Stimulated activated CD4-positive, alpha-beta T cell treated with anti-CD3 and anti-CD28 coated beads, Interleukin-4, amount 100 ng/mL, for 4 hours (primary cell): ENCODE measurements at places on chromosomes 3 and 15.
A peak's percentile ranks its signal among the peaks of the same experiment; 100 is the strongest.

DNA sequence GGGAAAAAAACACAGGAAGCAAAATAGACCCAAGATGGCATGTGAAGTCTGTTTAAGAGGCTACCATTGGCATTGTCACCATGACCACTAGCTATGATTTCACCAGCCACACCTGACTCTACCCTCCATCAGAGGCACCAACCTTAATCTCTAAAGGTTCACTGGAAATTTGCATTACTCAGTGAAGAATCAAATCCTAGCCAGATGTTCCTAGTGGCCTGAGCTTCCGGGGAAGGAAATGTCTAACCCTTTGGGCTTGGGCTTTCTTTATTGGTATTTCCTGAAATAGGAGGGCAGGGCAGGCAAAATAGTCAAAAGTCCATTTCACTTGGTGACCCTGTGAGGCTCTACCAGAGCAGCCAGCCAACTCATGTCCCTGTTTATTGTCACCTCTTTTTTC lies 110.9 kb upstream of the PHLDB2 start:
- no peak for DNase-seq

DNA sequence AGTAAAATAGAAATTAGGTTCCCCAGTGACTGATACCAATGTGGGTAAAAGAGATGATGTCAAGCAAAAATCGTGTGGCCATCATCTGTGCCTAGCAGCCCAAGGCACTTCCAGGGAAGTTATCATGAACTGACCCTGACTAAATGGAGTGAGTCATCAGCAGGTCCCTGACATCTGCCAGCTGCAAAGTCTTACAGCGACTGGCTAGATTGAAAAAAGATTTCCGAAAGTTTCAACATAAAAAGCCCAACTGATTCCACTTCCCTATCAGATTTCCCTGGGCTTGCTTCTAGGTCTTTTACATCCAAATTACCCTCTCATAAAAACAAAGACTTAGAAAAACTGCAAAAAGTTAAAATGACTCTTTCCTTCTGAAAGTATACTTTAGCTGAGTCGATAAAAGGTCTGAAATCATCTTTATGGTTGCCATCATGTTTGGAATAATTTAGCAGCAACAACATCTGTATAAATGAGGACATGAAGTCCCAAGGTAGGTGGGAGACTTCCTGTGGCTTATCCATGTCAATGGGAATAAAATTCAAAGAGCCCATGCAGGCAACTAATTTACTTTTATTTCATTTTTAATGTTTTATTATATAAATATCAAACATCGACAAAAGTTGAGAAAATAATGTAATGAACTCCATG lies 342.8 kb downstream of the ERC2 start:
- no peak for DNase-seq

- DNase-seq, result no peak
Measured at GRCh38 chr3:146024260-146024659, 136.7 kb downstream of the PLOD2 start.

GRCh38 chr3:161054860-161055604 lies 50.1 kb downstream of the B3GALNT1 start:
- DNase-seq, result no peak

DNA sequence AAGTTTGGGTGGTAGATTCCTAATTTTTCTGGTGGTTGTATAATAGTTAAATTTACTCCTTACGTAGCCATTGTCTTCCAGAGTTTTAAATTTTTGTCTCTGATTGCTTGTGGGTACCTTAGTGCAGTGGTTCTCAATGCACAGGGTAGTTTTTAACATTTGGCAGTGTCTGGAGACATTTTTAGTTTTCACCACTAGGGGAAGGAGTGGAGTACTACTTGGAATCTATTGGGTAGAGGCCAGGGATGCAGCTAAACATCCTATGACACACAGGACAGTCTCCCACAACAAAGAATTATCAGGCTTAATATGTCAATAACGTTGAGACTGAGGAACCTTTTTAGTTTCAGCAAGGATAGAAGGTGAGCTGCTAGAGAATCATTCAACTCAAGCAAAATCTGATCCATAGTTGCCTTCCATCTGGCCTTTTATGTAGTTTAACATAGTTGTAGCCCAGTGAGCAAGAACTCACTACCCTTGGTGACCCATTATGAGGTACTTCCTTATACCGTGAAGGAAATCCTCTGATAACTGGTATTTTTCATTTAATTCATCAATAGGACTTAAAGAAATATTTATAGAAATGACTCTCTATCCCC lies 8.6 kb upstream of the STX19 start:
- no peak for DNase-seq

- DNase-seq, result no peak
Measured at GRCh38 chr3:81782585-81782984, 21.1 kb upstream of the GBE1 start.

DNA sequence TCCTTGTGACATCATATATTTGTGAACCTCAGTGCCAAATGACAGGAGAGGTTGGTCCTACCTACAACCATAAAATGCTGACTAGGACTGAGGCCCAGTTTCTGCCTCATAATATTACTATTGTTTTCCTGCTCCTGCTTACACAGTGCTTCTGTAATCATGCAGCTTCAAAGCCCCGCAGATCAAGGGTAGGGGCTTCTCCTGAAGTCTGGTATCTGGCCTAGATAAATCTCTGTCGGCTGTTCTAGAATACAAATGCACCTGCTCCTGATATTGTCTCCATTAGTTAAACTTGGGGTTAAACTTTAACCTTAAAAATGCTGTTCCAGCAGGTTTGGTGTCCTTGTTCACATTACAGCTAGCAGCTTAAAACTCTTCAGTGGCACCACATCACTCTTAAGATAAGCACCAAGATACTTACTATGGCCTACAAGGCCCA lies 552.4 kb downstream of the TUSC7 start:
- DNase-seq, result no peak

GRCh38 chr3:127819086-127819485 lies 3.2 kb downstream of the MGLL start:
- DNase-seq, result no peak

DNA sequence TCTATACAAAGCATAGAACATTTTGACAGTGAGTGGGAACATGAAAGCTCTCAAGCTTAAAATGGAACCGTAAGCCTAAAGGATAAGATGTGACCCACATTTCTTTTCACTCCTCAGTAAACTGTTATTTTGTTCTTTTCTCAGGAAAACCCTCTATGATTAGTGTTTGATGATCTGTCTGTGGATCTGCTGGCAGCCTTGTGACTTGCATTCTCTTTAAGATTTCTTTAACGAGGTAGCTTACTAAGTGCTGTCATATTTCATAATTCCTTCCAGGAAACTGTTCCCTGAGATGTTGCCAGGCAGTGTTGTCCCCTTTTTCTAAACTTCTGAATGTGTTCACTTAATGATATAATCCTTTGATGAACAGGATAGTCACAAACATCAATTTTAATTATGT lies 167.6 kb downstream of the PYDC2 start:
- no peak for DNase-seq

DNA sequence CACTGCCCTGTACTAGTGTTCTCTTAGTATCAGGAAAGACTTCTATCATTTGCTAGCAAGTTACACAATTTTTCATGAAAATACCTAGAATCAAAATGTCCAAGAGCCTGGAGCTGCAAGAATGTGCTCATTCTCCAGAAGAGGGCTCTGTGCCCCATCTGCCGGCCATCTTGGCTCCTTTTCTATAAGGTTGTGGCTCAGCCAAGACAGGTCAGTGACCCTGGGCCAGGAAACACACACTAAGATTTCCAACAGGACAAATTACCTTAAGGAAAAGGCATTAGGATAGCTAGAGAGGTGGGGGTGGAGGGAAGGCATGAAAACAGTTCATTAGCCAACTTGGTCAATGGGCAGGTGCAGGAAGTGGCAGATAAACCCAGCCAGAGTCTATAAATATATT lies 20.7 kb downstream of the TIMP4 start:
- no peak for DNase-seq

DNA sequence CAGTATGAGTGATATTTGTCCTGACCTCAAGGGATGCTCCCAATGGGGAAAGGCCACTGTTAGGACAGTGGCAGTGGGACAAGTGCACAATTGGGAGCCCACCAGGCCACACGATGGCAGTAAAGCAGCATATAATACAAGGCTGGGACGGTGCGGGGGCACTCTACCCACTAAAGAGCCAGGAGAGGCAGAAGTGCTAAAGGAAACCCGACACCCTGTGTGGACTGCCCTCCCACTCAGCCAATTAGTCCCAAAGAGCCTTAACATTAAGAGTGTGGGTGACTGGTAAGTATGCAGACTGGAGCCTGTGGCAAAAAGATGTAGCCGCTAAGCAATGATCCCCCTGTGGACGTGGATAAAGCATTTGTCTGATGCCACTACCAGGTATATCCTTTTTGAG lies 8.2 kb upstream of the ZNF589 start:
- DNase-seq, result peak; percentile 54

DNA sequence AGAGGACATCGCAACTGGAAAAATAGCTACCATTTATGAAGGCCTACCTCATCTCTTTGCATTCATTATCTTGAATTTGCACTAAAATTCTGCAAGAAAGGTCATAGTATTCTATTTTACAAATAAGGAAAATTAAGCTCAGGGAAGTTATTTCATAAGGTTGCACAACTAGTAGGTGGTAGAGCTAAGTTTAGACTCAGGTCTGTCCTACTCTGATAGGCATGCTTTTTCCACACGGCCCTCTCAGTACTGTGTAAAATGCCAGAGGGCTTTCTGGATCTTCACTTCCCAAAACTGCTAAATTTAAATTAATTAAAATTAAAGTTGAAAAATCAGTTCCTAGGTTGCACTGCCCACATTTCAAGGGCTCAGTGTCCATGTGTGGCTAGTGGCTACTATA lies 18.3 kb downstream of the MAP2K1 start:
- DNase-seq, result no peak

DNA sequence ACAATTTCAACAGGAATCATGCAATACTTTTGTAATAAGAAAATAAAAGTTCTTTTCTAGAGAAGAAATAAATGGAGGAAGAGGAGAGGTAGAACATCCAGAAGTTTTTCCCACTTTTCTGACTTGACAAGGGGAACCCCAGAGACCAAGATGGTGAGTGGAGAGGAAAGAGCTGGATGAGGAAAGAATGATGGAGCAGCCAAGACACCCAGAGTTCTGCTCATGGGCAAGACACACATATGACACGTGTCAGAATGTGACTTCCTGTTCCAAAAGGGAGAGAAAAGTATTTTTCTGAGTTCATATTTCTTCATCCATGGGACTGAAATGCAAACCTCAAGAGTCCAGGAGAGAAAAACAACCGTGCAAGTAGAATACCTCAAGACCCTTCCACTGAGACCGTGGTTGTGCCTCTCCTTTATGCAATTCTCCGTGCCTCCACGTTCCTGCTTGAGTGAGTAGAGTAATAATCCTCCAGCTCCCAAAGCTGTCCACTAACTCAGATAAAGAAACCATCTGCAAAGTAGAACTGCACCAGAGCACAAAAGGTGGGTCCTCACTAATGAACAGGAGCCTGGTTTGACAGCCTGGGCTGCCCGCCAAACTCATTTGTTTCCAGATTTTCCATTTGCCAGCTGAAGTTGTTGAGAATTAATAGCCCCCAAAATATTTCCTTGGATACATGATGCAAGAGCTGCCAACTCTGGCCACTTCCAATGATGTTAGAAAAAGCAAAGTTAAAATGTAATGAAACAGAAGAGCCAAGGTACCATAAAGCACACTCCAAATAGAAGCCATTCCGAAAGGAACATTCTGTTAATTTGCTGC lies 272.6 kb upstream of the IGF1R start:
- DNase-seq, result no peak

GRCh38 chr15:29465816-29466215 lies 196.2 kb upstream of the NSMCE3 start:
- no peak for DNase-seq
